ENCODE measurements at places on chromosomes 3 and 15.

GRCh38 chr3:12906141-12906915 is 65.0 kb upstream of the RPL32 start:
- peak; percentile 66 for DNase-seq

DNA sequence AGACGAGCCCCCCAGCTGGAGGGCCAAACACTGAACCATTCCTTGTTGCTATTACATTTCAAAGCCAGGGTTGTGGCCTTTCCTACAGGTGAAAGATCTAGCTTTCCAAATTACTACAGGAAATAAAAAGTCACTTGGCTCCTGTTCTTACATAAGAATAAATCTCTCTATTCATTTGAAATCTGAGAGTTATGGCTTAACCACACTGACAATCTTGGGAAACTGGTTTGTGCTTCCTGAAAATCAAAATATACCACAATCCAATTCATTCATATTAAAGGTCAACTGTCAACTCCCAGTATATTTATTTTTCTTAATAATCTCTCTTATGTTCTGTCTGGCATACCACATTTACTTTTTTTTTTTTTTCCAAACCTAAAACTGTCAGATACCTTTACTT is 103.7 kb upstream of the LMOD3 start:
- no peak for DNase-seq

DNA sequence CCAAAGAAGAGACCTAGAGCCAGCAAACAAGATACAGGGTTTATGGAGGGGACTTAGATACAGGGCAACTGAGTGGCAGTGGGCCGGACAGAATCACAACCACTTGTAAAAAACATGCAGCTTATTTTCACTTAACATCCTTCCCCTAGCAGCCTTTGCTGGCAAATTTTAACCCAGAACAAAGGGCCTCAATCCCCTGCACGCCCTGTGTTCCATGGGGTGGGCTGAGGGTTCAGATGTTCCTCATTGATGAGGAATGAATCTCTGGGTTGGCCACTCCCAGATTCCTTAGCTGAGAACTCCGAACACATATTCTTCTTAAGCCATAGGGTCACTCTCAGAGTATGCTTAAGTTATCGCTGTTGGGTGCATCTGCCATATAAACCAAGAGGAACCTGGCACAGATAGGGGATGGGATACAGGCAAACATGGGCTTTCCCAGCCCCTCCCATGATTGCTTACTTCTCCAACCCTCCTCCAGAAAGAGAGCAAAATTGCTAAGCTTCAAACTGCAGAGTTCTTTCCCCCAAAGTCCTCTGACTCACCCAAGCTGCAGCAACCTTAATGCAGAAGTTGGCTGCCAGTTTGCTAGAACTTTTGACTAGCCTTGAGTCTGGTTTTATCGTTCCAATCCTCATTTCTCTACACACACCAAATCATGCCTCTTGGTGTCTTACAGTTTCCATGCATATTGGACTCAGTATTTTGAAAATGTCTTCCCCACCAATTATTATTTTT is 146.9 kb downstream of the CD47 start:
- DNase-seq = peak; percentile 44

DNA sequence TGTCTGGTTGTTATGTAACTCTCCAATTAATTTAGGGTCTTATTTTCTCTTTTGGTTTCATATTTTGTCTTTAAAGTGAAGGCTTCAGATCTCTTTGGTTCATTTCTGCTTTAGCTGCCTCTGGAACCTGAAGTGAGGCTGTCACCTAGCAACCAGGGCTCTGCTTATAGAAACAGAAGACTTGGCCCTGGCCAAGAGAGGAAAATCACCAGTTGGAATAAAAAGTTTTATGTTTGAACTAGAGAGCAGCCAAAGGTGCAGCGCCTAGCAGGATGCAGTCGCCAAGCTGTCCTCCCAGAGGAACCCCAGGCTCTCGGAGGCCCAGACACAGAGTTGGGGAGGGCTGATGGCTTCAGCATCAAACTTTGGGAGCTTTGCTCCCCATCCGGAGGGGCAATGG is 41.1 kb downstream of the LYZL4 start:
- DNase-seq = no peak

DNA sequence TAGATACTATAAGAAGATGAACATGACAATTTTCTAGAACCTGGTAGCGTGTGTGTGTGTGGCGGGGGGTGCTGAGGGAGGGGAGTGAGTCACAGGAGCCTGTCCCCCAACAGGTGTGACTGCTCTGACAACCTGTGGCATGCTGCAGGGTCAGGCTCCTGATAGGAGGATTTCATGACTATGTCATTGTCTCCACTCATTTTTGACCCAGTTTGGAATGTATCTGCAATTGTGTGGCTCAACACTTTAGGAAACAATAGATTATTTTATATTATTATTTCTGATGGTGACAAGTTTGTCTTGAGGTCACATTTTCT is 9.3 kb upstream of the VILL start:
- no peak for DNase-seq

DNA sequence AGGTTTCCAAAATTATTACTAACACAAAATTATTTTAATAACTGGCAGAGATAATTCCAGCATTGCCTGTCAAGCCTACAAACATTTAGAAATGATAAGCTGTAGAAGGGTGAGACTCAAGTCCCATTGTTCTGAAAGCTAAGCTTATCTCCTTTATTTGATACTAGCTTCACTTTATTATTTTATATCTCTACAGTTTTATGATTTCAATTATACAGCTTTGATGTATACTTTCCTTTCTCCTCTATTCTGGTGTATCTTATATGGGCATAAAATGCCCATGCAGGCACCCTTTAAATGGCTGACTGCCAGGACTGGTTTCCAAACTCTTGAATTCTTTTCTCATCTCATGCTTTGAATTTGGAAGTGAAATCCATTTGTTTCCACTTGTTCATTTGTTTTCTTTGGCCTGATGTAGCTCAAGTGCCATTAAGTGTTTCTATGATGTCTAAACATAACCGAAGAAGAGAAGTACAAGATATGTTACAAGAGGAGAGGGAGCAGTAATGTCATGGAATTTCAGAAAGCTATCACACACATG is 372.1 kb upstream of the ARHGEF26 start:
- no peak for DNase-seq

DNA sequence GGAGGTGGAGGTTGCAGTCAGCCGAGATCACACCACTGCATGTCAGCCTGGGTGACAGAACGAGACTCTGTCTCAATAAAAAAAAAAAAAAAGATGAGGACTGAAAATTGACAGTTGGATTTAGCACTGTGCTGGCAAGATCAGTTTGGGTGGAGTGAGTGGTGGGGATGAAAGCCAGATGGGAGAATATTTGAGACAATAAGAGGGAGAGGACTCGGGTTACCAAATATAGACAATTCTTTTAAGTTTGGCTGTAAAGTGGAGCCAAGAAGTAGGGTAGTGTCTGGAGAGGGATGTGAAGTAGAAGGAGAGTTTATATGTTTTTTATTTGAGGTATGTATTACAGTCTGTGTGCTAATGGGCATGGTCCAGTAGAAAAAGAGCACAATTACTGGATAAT is 20.4 kb downstream of the TMOD3 start:
- DNase-seq = no peak

- no peak for DNase-seq
These were observed 189.7 kb downstream of the CDIN1 start for GRCh38 chr15:36769098-36769497.

DNA sequence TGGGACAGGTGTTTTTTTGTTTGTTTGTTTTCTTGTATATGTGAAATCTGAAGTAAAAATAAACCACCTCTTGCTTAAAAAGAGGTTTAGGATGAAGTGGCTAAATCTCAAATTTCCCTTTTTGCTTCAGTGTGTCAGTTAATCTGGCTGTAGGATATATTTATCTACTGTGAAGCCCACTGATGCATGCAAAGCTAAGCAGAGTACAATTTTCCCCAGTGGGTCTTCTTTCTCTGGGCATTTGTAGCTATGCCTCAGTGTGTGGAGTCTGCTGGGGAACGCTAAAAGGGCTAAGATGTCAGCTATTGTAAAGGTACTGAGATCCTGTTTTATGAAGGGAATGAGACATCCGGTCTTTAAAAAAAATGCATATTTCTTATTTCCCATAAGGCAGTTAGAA is 190.6 kb downstream of the TCF12 start:
- no peak for DNase-seq

DNA sequence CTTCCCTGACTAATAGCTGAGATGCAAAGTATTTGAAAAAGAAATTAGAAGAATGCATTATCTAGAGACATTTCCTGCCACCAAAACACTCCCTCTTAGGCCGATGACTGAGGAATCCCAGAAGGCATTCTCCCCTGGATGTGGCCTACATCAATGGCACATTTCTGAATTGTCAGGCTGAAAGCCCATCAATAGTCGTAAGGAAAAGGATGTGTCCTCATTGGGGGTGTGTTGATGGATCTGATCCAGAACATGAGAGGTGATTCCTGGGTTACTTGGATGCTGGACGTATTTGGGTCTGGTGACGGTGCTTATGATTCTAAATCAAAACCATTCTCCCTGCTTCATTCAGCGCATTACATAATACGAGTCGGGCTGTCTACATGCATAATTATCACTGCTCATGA is 216.9 kb upstream of the CDIN1 start:
- no peak for DNase-seq

- peak; percentile 95 for DNase-seq
These were observed 87.5 kb upstream of the PLXNA1 start for GRCh38 chr3:126895178-126896066.

All from osteoblast (primary cell).